ENCODE measurements at places on chromosomes 4 and X.

- peak; percentile 32 for DNase-seq
Measured at GRCh38 chr4:3637326-3638016, 105.2 kb upstream of the LRPAP1 start.

DNA sequence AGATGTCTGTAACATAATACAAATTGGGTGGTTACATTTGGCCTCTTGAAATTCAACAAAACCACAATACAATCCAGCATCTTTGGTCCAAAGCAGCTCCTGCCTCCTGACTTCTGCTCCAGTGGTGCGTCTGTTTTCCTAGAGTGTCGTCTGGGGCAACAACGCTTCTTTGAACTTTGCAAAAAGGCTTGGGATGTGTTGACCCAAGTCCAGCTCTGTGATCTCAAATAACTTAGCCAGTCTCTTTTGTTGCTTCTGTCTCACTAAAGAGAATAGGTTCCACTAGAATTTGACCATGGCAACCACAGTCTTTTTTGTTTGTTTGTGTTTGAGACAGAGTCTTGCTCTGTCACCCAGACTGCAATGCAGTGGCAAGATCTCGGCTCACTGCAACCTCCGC, 324.0 kb downstream of the DHRSX start:
- no peak for DNase-seq

DNA sequence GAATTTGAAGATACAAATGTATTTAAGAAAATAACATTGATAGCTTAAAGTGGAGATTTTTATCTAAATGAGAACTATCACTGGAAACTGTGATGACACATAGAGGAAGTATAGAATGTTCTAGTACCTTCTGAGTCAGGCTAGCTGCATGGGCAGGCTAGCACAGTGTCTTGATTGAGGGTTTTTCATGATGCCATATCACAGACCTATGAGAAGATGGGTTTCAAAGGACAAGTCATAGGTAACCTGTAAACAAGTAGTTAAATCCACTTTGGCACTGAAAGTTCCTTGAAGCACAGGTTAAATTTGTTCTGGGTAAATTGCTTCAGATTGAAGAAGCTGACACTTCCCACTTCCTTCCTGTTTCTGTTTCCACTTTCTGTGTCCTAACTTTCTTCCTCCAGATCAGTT, 48.2 kb upstream of the CDKN2AIP start:
- no peak for DNase-seq

DNA sequence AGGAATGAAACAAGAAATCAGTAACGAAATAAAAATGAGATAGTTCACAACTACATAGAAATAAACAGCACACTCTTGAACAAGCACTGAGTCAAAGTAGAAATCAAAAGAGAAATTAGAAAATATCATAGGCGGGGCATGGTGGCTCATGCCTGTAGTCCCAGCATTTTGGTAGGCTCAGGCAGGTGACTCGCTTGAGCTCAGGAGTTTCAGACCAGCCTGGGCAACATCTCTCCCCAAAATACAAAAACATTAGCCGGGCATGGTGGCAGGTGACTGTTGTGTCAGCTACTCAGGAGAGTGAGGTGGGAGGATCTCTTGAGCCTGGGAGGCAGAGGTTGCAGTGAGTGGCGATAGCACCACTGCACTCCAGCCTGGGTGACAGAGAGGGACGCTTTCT, 714.4 kb downstream of the GLUD2 start:
- DNase-seq, result no peak

- DNase-seq, result no peak
Measured at GRCh38 chr4:60884587-60884986, 315.5 kb upstream of the ADGRL3 start.

DNA sequence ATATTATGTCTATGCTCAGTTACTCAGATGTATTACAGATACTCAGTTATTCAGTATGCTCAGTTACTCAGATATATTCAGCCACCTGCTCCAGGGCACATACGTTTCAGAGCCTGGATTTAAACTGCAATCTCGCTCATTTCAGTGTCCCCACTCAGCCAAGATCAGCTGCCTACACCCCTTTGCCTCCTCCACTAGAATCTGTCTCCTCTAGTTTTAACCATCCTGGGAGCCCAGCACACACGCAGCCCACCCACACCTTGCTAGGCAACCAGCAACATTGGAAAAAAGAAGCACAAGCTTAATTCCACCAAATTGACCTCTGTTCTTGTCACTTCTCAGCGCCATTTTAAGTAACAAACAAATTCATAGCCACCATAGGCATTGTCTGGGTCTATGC, 246.2 kb downstream of the QDPR start:
- DNase-seq, result no peak

All from putamen (tissue), 1 donor.